ENCODE measurements at places on chromosomes 11 and 22.
A peak's percentile ranks its signal among the peaks of the same experiment; 100 is the strongest.

GRCh38 chr11:110455718-110456117, 26.0 kb downstream of the FDX1 start:
- DNase-seq: no peak

DNA sequence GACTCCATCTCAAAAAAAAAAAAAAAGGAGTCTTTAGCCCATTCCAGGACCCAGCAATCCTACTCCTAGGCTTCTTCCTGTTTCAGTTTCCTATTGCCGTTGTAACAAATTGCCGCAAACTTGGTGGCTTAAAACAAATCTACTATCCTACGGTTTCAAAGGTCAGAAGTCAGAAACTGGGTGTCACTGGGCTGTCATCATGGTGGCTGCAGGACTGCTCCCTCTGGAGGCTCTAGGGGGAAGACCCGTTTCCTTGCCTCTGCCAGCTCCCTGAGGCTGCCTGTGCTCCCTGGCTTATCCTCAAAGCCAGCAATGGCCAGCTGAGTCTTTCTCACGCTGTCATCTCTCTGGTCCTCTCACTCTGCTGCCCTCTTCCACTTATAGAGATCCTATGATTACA, 8.7 kb upstream of the DAGLA start:
- peak; percentile 23 for DNase-seq

DNA sequence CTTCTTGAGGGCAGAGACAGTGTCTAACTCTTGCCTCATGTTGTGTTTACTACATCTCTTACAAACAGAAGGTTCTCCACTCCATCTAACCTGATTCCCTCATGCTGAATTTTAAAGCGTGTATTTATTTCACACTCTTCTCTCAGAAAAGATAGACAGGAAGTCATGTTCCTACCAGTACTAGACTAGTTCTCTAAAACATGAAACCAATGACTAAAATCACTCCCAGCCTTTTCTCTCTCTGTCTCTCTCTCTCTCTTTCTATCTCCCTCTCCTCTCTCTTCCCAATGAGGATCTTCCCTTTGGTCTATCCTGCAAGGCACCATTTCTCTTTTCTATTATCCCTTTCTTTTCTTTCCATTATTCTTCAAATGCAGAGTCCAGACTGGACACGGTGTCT, 391.9 kb upstream of the CADM1 start:
- DNase-seq: no peak

- DNase-seq: peak; percentile 76
Observed at GRCh38 chr11:61602775-61603569, 22.1 kb upstream of the SYT7 start.

DNA sequence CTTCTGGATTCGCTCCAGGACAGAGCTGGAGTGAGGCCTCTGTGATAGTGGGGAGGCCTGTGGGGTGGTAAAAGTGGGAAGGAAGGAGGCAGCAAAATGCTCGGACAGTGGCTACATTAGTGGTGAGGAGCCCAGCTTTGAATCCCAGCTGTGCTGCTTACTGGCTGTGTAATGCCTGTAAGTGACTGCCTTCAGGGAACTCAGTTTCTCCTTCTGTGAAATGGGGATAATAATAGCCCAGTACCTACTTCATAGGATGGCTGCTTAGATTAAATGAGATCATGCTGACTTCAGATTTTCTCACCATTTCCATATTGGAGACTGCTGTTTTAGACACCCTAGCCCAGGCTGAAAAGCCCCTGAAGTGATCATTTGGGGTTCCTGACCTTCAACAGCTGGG, 8.4 kb upstream of the ALX4 start:
- no peak for DNase-seq

DNA sequence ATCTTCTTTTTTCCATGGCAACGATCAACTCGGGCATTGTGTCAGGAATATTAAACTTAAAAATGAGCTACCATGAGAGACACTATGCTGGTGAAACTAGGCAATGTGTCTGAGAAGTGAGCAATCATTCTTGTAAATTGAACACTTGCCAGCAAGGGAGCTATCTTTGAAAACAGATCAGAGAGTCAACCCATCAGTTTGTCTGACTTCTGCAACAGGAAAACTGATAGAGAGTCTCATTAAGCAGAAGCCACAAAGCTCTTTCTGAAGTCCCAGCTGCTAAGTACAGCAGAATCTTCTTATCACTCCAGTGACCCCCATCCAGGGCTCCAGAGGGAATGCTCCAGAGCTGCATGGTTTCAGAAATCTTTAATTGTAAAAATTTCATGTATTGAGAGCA, 114.7 kb downstream of the MSANTD4 start:
- DNase-seq: peak; percentile 19

DNA sequence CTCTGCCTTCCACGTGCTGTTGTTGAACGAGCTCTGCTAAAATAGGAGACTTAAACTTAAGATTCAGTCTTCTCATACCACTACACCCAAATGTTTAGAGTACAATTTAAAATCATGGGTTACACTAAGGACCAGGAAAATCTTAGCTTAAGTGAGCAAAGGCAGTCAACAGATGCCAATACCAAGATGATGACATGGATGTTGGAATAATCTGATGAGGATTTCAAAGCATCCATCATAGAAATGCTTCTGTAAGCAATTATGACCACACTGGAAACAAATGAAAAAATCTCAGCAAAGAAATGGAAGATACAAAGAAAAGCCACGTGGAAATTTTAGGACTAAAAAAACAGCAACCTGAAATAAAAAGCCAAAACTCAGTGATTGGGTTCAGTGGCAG, 109.8 kb downstream of the ATXN10 start:
- no peak for DNase-seq

DNA sequence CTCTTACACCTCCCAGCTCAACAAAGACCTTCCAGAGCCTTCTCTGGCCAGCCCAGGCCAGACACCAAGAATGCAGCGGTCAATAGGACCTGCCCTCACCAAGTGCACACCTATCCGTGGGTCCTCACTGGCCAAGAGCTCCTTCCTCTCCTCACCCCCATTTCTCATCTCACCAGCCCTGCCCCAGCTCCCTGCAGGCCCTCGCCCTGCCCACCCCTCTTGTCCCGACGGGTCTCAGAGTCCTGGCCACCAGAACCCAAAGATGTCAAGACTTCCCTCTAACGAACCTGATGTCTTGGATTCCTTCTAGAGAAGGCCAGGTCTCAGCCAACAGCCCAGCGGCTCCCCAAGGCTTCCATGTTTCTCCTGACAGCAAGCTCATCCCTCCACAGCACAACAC, 43.6 kb downstream of the IGF2 start:
- no peak for DNase-seq

GRCh38 chr11:126415128-126415527, 59.6 kb downstream of the ST3GAL4 start:
- DNase-seq: no peak

- DNase-seq: peak; percentile 83
Observed at GRCh38 chr11:82864268-82864667, 36.0 kb downstream of the PRCP start.

DNA sequence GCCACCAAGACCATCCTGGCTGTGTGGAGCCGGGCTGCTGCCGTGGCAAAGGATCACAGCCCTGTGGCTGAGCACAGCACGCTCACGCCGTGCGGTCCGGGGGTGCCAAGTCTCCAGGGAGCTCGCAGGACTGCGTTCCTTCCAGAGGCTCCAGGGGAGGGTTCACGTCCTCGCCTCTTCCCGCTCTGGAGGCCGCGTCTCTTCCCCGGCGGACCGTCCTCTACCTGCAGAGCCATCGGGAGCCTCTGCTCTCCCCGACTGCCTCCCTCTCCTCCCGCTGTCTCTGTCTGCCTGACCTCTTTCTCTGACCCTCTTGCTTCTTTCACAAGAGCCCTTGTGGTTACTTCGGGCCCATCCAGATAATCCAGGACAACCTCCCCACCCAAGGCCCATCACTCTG, 11.4 kb upstream of the MUC5AC start:
- DNase-seq: no peak

DNA sequence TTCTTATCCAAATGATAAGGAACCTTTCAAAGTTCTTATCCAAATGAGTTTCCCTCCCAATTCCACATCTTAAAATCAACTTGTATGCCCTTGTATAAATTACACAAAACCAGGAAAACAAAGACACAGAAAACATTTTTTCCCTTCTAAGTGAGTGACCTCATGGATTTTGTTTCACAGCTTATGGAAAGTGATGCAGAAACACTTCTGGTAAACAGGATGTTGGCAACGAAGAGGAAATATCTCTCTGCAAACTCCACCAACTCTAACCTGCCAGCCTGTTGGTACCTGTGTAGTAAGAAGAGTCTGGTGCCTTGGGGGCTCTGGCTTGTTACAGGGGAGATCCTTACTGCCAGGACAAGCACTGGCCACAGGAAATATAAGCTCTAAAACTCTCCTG, 57.0 kb downstream of the CELSR1 start:
- no peak for DNase-seq

Measured in iris pigment epithelial cell (primary cell).